ENCODE measurements at places on chromosomes 5 and 9.

DNA sequence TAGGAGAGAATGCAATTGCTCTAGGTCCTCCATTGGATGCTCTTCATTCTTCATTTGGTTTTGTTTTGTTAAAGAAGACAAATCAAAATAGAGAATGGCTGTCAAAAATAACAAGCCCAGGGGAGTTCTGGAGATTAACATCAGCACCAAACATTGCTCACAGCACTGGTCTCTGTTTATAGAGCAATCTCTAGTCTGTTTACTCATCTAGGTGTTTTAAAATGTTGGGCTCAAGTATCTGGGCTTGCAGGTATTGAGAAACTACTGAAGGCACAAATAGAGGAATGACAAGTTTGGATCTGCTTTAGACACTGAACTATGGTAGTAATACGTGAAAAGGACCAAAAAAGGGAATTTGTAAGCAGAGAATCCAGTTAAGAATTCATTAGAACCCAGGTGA lies 77.0 kb upstream of the TMC1 start:
- DNase-seq = no peak

- DNase-seq = no peak
Measured at GRCh38 chr5:146068977-146069779, 36.2 kb downstream of the PLAC8L1 start.

DNA sequence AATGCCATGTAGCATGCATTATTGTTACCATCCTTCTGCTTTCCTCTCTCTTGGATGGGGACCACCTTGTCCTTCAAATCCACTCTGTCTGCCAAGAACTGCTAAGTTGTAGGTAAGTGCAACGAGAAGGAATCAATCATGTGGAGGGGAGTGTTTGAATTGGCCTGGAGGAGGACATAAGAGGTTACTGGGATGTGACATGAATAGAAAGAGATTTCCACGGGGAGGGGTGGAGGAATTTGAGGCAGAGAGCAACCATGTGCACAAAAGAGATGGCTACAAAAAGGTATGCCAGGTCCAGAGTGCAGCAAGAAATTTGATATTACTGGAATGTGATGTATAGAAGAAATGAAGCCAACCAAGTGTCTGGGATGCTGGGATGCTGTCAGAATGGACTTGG lies 648.9 kb upstream of the KLF4 start:
- DNase-seq = no peak

- no peak for DNase-seq
Measured at GRCh38 chr9:112034216-112034611, 137.6 kb downstream of the UGCG start.

GRCh38 chr5:154141745-154142221 lies 48.8 kb upstream of the GALNT10 start:
- DNase-seq = no peak

DNA sequence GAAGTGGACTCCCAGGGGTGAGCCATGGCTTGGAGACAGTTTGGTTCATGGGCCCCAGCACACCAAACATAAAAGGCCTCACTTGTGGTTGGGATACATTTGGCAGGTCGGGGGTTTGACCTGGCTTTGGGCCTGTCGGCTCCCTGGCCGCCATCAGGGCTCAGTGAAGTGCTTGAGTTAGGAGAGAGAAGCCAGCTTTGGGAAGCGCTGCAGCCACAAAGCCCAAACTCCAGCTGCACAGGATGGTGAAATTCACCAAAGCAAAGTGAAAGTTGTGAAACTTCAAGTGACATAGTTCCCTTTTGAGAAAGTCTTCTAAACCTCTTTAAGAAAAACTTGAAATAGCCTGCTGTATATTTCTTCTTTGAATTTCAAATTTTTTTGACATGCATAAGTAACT lies 27.5 kb downstream of the SLC46A2 start:
- DNase-seq = no peak

DNA sequence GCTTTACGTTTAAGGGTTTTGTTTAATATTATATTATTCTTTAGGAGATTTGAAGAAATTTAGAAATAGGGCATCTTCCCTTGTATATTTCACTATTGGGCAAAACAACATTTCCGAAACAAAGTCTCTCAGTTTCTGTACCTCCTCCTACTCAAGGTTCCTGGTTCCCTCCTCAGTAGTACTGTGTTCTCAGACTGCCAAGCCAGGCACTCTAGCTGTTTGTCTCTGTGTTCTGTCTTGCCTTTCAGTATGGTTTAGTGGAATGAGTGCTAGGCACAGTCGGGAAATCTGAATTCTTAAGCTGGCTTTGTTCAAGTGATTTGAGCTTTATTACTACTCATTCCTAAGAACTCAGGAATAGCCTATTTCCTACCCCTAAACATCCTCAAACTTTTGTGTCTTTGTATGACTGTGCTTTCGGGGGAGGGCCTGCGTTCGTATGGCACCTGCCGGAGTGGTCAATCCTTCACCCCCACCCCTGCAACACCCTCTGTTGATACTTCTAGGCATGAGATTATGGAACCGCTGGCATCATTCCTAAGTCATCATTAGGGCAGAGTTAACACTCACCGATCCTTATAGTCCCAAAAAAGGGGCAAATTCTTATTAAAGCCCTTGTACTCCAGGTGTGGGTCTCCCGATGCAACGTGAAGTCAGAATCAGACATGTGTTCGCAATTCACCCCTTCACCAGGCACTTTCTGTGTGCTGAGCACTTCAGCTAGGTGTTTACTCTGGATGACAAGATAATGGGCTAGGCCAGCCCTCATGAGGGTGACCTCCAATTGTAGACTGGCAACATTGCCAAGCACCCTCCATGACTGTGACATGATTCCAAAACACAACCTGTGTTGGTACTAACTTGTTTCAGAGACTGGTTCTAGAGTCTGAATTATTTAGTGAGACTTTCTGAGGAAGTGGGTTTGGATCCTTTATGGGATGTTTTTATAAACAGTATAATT lies 24.5 kb downstream of the SNX18 start:
- DNase-seq = no peak

DNA sequence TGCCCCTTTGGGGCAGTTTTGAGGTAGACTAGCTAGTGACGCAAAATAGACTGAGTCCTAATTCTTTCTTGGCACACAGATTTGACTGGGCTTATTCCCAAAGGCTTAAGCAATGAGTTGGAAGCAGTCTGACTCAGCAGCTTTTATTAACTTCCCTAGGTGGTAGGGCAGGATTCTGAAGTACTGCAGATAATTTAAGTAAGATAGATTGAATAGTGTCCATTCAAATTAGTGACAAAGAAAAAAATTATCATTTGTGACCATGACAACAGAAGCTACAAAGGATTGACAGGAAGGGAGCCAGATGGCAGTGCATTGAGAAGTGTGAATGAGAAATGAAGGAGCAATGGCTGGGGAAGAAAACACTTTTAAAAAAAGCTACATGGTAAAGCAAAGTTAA lies 649.4 kb downstream of the CDH9 start:
- DNase-seq = no peak

DNA sequence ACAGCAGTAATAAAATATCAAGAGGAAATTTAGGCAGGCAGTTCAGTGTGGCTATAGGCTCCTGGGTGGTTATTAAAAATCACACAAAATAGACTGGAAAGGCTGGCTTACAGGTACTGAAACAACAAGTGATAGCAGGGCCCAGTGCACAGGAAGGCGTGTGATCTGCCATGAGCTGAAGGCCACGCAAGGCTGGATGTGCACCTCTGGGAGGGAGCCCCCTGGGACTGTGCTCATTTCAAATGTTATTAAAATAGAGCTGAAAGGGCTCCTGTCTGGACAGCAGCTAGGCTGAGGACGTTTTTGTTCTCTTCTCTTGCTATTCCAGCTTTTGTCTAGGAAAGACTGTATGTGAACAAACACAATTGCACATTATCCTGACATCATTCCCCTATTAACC lies 324.3 kb upstream of the RFX3 start:
- DNase-seq = no peak

DNA sequence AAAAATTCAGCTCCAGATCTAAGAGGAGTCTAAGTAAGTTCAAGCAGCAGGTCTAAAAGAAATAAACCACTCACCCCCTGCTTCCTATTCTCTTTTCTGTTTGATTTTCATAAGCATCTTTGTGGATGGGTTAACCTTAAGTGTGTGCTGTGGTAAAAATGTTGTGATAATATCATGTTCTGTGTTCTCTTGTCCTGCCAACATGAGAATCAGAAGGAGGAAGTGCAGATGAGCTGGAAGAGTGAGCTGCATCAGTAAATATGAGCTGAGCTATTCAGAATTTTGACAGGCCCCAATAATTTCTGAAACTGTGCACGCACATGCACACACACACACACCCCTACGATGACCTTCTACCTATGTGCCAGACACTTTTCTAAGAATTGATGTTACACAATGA lies 186.5 kb upstream of the ANKRD55 start:
- no peak for DNase-seq

- no peak for DNase-seq
Measured at GRCh38 chr5:68450245-68450852, 234.8 kb downstream of the PIK3R1 start.

GRCh38 chr5:148965511-148966265 lies 97.2 kb downstream of the SH3TC2 start:
- DNase-seq = no peak

- no peak for DNase-seq
Measured at GRCh38 chr5:116650964-116651363, 76.3 kb upstream of the SEMA6A start.

DNA sequence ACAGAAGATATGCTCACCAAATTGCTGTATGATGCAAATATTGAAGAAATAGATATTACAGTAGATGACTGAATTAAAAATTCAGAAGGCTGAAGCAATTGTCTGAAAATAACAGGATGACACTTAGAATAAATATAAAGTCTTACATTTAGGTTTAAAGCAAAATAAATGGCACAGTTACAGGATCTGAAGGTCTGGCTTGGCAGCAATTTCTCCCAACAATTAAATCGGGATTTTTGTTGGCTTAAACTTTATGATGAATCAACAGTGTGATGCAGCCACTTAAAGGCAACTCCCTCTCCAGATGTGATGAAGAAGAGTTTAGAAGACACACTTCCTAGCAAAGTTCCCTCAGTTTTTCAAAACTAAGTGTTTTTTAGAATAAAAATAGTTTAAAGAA lies 80.5 kb downstream of the NREP start:
- no peak for DNase-seq

- no peak for DNase-seq
Measured at GRCh38 chr5:29939988-29940387, 1253.5 kb upstream of the CDH6 start.

DNA sequence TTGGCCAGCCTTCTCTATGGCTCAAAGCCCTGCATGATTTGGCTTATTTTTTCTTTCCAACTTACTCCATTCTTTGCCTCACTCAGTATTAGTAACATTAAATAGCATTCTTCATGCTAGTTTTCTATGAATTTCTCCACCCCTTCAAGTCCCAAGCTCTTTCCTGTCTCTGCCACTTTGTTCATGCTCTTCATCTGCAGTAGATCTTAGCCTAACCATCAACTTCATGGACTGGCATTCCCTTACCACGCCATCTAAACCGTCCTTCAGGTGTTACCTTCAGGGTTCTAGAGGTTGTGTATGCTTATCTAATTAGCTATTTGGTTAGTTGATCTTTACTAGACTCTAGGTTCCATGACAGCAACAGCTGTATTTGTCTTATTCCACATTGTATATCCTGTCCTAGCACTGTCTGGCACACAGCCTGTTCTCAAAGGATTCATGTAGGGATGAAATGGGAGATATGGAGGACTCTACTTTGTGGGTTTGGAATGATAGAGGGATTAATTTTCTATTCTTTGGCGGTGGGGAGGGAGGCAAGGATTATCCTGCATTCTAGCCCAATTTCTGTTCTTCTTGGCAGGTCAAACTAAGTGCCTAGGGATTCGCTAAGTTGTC lies 26.4 kb downstream of the TMEM167A start:
- no peak for DNase-seq

- DNase-seq = no peak
Measured at GRCh38 chr5:76000582-76000981, 82.6 kb upstream of the SV2C start.

- no peak for DNase-seq
Measured at GRCh38 chr9:74570879-74571512, 73.9 kb downstream of the RORB start.

- DNase-seq = no peak
Measured at GRCh38 chr9:109440797-109441287, 57.3 kb downstream of the PTPN3 start.

- DNase-seq = no peak
Measured at GRCh38 chr9:80651044-80651443, 1038.3 kb downstream of the TLE1 start.

- DNase-seq = no peak
Measured at GRCh38 chr9:136275655-136276429, 28.1 kb downstream of the CCDC187 start.

DNA sequence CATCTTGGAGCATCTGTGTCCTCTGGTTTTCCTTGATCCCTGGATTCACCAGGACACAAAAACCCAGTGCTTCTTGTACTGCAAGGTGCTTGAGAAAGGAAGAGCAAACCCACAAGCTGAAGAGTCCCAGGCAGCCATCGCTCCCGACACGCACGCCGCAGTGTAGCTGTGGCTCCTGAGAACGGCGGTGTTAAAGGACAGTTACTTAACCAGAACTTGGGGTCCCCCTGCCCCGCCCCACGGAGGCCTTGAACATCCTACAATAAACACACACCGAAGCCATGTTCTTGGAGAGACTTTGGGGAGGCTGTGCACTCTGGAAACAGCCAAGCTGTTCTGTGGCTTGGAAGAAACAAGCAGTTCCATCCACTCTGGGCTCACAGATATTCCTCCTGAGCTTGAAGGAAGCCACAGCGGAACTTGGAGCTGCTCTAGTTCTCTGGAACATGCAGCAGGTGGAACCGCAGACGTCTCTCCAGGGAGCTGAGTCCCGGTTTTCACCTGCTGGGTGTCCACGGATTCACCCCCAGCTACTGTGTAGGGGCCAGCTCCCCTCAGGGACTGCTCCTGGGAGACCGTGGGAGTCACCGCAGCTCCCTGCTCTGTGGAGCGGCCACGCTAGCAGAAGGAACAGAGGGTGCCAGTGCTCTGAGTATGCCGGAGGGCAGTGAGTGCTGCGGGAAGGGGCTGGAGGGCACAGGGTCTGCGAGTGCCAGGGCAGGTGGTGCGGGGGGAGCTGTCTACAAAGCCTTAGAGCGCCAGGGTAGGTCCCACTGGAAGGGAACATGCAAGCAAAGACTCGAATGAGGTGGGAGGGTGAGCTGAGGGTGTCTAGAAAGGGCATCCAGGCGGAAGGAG lies 107.3 kb downstream of the ADAMTS2 start:
- no peak for DNase-seq

GRCh38 chr9:113626735-113627495 lies 163.4 kb downstream of the RGS3 start:
- no peak for DNase-seq

DNA sequence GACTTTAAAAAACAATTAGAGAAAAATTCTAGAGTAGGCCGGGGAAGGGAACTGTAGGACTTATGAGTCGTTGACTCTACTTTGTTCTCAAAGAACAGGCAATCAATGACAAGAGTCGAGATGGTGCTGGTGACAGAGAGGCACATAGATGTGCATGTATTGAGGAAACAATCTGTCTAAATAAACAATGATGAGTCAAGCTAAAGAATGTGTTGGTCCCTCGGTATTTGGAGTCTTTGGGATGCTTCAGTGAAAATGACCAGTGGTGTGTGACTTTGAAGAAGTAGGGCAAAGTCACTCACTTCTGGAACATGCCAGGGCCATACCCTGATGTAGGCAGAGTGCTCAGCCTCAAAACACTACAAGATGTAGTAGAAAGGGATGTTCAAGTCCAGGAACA lies 288.1 kb upstream of the PANK3 start:
- DNase-seq = no peak

GRCh38 chr5:10528056-10528816 lies 35.6 kb upstream of the ANKRD33B start:
- no peak for DNase-seq

Data from CD4-positive, alpha-beta T cell treated with Interferon gamma for 1 hour (primary cell).